Activated CD8-positive, alpha-beta T cell treated with anti-CD3 and anti-CD28 coated beads for 36 hours (primary cell): ENCODE measurements at places on chromosomes 3 and 15. TPM values are rescaled to one million over a fixed set of nuclear protein-coding genes. Genes with fewer than 3 reads are reported as not detected.

DNA sequence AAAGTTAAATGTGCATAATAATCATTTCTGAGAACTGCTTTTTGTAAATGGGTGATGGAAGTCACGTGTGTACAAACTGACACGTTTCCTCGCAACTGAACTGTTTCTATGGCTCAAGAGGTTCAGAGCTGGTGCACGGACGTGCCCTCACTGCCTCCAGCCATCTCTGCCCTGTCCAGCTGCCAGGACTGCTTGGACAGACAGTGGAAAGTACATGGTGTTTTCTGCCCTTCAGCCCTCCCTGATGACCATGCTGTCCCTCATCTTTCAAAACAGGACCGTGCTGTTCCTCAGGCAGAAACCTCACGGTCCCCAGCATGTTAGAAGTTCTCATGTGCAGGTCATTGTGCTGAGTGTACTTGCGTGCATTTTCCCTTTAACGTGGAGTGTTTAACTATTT lies 38.7 kb downstream of the GJD2 start:
- H3K4me1 ChIP-seq: no peaks in the 10 kb centered on the region
- H3K4me3 ChIP-seq: no peak overlapping the region
- no peaks in the 10 kb centered on the region for H3K36me3 ChIP-seq
- no peak for DNase-seq

GRCh38 chr3:48747706-48748105 lies 30.7 kb upstream of the IP6K2 start:
- DNase-seq: no peak
- no peak overlapping the region for H3K4me3 ChIP-seq
- H3K27ac ChIP-seq: no peak overlapping the region
- peaks cover 7% of the 10 kb centered on the region for H3K36me3 ChIP-seq

GRCh38 chr15:76197703-76198455 lies 113.4 kb downstream of the ETFA start:
- H3K36me3 ChIP-seq: no peaks in the 10 kb centered on the region
- no peak overlapping the region for H3K4me3 ChIP-seq
- DNase-seq: peak; percentile 27
- no peak overlapping the region for H3K27ac ChIP-seq

GRCh38 chr3:107850681-107851080 lies 240.2 kb downstream of the CD47 start:
- peaks cover 7% of the 10 kb centered on the region for H3K27me3 ChIP-seq
- no peak overlapping the region for H3K27ac ChIP-seq
- H3K36me3 ChIP-seq: no peaks in the 10 kb centered on the region
- no peak overlapping the region for H3K4me3 ChIP-seq
- no peaks in the 10 kb centered on the region for H3K4me1 ChIP-seq

- H3K4me1 ChIP-seq: no peaks in the 10 kb centered on the region
- no peak overlapping the region for H3K27ac ChIP-seq
- H3K36me3 ChIP-seq: no peaks in the 10 kb centered on the region
- H3K27me3 ChIP-seq: no peaks in the 10 kb centered on the region
Measured at GRCh38 chr3:142642956-142643355, 46.8 kb downstream of the PLS1 start.

GRCh38 chr3:52494445-52494844 lies 693 bp upstream of the STAB1 start:
- H3K27me3 ChIP-seq: no peaks in the 10 kb centered on the region
- no peak overlapping the region for H3K27ac ChIP-seq
- no peaks in the 10 kb centered on the region for H3K4me1 ChIP-seq
- no peak overlapping the region for H3K4me3 ChIP-seq
- no peak for DNase-seq

DNA sequence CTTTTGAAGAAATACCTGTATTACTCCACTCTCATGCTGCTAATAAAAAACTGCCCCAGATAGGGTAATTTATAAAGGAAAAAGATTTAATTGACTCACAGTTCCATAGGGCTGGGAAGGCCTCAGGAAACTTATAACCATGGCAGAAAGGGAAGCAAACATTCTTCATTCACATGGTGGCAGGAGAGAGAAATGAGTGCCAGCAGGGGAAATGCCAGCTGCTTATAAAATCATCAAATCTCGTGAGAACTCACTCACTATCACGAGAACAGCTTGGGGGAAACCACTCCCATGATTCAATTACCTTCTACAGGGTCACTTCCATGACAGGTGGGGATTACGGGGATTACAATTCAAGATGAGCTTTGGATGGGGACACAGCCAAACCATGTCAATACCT lies 18.7 kb downstream of the MFSD1 start:
- H3K27me3 ChIP-seq: no peaks in the 10 kb centered on the region
- no peaks in the 10 kb centered on the region for H3K4me1 ChIP-seq
- H3K4me3 ChIP-seq: no peak overlapping the region
- peaks cover 20% of the 10 kb centered on the region for H3K36me3 ChIP-seq
- H3K27ac ChIP-seq: no peak overlapping the region

- no peak for DNase-seq
- no peak overlapping the region for H3K4me3 ChIP-seq
- no peaks in the 10 kb centered on the region for H3K36me3 ChIP-seq
Measured at GRCh38 chr15:40111888-40112287, 3.2 kb upstream of the BMF start.

DNA sequence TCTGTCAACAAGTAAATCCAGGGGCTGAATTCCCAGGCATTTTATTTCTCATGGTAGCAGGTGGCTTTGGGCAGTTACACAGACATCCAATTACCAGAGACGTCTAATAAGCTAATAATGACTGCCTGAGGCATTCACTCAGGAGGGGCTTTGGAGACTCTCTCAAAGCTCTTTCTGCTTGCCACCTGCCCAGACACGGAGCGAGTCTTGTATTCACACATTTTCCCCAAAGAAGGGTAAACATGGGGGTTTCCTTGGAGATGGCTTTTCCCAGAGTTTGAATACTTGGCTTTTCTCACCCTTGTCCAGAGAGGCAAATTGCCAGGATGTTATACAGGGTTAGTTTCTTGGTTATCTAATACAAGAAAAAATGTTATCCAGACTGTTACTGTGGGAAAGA lies 132.6 kb downstream of the DIPK2A start:
- H3K27ac ChIP-seq: no peak overlapping the region
- peaks cover 6% of the 10 kb centered on the region for H3K27me3 ChIP-seq
- DNase-seq: no peak

- DNase-seq: no peak
- peaks cover 67% of the 10 kb centered on the region for H3K4me1 ChIP-seq
- peaks cover 4% of the 10 kb centered on the region for H3K36me3 ChIP-seq
- H3K4me3 ChIP-seq: no peak overlapping the region
Measured at GRCh38 chr3:18655827-18656226, 230.7 kb upstream of the SATB1 start.

Gene PPP1R14D
- total RNA-seq: not detected

Gene KNL1
- 22.8 TPM for total RNA-seq

Gene SCN5A
- total RNA-seq: 0.52 TPM

Gene SKOR1
- 0.09 TPM for total RNA-seq

Gene ZBTB20
- 5.3 TPM for total RNA-seq
